ENCODE measurements at places on chromosomes 6 and 20. TPM values are rescaled to one million over a fixed set of nuclear protein-coding genes. Genes with fewer than 3 reads are reported as not detected.

DNA sequence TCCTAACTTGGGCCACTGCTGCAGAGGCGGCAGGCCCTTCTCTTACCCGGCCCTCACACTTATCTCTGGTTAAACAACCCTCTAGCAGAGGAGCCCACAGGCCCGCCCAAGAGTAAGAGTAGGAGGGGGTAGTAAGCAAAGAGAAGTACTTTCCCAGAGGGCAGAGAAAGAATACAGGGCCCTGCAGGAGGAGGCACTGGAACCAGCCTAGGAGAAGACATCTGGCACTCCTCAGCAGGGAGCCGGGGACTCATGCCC lies 10.1 kb downstream of the MTCH1 start:
- DNase-seq, result no peak

DNA sequence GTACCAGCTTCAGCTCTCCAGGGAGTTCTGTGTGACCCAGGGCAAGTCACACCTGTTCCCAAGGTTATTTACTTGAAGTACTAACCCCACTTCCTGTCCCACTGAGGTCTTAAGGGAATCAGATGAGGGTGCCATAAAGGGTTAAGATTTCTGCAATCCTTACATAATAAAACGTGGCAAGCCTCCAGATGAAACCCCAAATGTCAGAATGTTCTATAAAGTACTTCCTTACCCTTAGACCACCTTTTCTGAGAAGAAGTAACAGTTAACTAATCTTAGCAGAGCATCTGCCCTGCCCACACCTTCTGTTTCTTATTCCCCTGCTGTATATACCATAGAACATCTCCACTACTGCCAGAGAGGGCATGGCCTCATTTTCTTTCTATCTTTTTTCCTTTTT lies 6.0 kb upstream of the AVP start:
- DNase-seq, result no peak

DNA sequence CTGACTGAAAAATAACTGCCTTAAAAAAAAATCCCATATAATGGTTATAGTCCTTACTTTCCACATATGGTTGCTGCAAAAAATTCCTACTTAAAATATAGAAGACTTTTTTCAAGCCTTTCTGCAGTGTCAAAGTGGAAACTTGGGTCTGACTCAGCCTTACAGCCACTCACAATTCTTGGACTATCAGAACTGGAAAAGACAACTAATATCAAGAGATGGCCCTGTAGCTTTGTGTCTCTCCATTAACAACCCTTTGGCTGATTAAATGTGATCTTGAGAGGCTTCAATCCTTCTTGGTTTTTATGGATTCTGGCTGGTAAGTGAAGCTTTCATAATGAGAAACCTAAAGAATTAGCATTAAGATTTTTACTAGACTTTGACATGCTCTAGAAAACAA lies 307.8 kb downstream of the RNGTT start:
- DNase-seq, result no peak

- DNase-seq, result no peak
These were observed 49.9 kb upstream of the PBOV1 start for GRCh38 chr6:138267971-138268895.

Gene NHSL1
- total RNA-seq, result 6.2 TPM

Gene RPS18
- 2,278 TPM for total RNA-seq

Measured in osteoblast (primary cell).